ENCODE measurements at places on chromosomes 3 and 15.

GRCh38 chr15:41416128-41416741, 660 bp upstream of the RTF1 start:
- peak; percentile 7 for DNase-seq

DNA sequence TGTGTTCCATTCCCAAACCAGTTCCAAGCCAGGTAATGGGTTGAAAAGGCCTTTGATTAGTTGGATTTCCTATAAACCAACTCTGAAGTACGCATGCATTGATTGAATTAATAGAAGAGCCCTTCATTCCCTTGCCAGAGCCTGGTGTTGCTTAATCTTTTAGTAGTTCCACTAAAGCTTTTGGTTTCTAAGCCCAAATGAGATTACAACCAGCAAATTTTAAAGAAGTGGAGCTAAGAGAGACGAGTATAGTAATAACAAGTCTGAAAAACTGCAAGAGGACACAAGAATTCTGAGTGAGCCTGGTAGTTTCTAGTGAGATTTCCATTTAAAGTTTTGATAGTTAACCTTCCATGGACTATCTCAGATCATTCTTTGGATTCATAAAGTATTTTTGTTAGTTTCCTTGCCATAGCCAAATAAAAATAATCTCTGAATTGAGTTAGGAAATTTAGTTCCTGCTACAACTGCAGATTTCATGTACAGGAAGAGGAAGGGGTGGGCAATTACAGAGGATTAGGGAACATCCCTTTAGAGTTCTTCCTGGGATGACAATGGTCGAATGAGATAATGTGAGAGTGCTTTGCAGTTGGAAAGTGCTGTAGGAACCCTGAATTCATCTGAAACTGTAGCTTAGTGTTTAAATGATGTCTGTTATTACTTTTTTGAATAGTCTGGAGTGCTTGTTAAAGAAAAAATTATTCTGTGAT, 136.8 kb downstream of the FNDC3B start:
- no peak for DNase-seq

DNA sequence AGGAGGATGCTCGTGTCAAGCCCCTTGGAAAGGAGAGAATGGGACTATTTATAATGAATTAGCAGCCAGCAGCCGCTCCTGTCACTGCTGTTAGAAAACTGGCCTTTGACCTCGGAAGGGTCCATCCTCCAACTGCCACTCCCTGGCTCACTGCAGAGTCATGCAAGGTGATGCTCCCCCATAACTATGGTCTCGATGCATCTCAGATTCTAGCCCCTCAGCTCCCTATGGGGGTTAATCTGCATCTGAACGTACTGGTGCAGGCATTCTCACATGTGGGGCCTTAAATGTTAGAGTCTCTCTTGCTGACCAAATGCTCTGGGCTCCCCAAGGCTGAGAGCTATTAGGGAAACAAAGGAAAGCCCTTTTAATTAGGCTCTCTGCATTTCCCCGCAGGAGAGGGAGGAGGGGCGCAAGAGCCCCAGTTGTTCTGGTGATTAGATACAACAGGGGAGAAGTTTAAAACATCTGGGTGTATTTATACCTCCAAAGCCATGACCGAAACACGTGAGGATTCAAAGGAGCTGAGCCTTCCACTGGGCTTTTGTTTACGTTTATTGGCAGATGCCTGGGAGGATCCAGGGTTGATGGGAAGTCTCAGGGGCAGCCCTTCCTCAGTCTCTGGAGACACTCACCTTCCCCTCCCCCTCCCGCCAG, 182.5 kb downstream of the OPA1 start:
- no peak for DNase-seq

DNA sequence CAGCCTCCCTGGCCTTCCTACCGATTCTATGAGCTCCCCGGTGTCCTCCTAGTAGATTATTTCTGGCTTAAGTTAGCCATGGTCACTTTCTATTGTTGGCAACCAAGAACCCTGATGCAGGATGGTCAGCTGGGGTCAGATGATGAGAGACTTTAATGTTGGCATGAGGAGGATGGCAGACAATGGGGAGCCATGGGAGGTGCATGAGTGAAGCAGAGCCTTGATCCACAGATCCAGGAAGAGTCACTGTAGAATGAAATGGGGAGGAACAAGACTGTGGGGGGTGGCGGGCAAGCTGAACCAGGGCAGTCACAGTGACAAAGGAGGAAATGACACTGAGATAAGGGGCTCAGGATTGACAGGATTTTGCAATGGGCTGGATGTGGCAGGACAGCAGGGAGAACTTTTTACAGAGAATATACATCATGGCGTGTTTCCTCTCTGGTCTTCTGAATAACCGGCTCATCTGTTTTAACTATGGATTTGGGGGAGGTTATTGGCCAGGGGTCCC, 60.9 kb downstream of the RPLP1 start:
- DNase-seq: no peak

DNA sequence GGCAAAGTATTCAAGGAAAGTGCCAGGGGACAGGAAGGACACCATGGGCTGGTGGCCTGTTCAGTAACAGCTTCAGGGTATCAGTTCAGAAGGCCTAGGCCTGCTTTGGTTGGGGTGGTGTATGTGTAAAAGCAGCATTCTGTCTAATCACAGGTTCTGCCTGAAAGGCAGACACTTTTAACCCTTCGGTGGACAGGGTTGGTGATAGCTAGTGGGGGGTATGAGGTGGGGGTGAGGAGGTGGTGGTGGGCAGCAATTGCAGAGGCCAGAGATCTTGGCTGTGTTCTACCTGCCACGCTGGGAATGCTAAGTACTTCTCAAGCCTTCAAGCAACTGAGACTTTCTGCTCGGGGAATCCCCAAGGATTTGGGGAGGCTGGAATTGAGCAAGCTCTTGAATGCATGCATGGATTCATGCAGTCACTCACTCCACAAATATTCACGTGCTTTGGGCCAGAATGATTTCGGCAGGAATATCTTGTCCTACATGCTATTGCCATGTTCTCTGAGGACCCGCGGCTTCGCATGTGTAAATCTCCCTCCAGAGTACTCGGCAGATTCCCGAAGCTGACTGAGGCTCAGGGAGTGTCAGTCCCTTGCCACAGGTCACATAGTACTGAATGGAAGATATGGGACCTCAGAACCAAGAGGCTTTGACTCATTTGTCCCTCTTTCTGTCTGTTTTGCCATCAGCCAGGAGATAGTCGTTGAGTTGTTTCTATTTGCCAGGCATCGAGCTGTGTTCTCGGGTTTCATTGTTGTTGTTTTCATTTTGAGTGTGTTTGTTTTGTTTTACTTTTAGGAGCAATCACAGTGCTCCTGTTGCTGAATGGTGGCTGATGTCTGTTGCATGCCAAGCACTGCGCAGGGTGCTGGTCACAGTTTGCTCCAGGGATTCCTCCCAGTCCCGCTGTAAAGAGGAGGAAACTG, 65.5 kb downstream of the SMAD3 start:
- DNase-seq: no peak

DNA sequence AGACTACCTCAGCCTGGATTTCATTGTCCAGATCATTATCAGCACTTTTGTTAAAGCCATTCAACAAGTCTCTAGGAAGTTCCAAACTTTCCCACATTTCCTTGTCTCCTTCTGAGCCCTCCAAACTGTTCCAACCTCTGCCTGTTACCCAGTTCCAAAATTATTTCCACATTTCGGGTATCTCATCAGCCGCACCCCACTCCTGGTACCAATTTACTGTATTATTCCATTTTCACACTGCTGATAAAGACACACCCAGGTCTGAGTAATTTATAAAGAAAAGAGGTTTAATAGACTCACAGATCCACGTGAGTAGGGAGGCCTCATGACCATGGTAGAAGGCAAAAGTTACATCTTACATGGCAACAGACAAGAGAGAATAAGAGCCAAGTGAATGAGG, 1198.3 kb upstream of the ALCAM start:
- no peak for DNase-seq

DNA sequence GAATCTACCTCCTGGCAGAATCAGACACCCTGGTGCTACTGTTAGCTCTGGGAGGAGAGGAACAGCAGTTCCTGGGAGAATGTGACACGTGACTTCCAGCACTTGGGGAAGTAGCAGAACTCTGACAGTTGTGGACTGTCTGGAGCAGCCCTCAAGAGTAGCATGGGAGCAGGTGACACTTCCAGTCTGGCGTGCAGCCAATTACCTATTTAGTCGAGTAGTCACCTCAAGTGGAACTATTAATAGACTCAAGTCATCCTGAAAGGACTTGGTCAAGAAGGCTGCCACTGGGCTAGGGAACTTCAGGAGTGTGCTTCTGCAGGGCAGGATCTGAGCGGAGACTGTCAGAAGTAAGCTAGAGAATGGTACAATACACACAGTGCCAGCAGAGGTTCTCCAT, 62.3 kb downstream of the MTHFS start:
- DNase-seq: no peak

- DNase-seq: no peak
Measured at GRCh38 chr15:41994772-41995475, 22.6 kb upstream of the EHD4 start.

- DNase-seq: no peak
Measured at GRCh38 chr3:52649461-52650210, 36.1 kb downstream of the PBRM1 start.

DNA sequence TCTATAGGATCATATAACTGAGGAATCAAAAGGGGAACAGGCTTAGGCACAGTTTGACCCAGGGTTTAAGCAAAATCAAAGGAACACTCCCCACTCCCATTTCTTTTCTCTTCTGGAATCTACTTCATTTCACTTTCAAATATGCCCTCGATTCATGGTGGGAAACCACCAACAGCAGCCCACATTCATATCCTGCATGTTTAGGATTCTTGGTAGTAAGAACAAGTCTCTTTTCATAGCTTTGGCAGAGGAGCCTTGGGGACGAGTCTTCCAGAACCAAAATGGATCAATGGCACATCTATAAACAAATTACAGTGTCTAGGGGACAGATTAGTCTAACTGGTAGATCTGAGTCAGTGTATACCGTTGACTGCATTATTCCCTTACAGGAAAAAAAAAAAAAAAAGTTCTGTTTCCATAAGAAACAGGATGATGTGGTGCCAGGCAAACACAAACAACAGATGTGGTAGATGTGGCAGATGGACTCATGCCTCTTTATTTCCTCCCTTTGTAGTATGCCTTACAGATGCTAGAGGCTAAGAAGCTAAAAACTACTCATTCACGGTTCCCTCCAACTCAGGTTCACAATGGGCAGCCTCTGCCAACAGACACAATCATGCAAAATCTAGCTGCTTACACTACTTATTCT, 578.3 kb upstream of the ADAMTS9 start:
- no peak for DNase-seq

DNA sequence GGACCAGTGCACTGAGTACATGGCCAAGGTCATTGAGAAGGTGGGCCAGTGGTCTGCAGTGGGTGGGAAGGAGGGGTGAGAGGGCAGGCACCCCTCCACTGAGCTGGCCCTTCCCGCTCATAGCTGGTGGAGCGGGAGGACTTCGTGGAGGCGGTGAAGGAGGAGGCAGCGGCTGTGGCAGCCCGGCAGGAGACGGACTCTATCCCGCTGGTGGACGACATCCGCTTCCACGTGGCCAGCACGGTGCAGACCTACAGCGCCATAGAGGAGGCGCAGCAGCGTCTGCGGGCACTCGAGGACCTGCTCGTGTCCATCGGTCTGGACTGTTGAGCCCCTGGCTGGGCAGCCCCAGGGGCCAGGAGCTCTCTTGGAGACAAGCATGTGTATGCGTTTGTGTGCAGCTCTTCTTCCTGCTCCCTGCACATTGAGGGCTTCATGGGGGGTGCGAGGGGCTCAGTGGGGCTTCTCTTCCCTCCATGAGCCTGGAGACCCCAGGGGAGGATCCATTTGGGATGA, 7.5 kb downstream of the ABTB1 start:
- no peak for DNase-seq

DNA sequence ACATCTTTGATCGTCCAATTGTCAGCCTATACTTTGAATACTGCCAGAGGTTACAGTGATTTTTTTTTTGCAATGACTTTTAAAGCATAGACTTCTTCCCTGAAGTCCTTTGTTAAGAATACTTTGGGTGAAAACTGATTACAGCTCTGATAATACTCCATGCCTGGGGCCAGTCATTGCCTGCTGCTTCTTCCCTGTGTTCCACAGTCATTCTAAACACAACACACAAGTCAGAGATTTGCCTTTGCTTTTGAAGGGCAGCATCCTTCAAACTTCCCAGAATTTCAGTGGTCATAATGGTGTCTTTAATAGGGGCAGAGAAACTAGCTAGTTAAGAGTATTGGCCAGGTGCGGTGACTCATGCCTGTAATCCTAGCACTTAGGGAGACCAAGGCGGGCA, 153.7 kb upstream of the PLAAT1 start:
- DNase-seq: no peak

GRCh38 chr3:113695431-113695785, 1.0 kb downstream of the USF3 start:
- no peak for DNase-seq

- DNase-seq: no peak
Measured at GRCh38 chr3:60080648-60081047, 1030.8 kb upstream of the CFAP20DC start.

GRCh38 chr15:96340598-96341512, 10.4 kb downstream of the NR2F2 start:
- DNase-seq: no peak

DNA sequence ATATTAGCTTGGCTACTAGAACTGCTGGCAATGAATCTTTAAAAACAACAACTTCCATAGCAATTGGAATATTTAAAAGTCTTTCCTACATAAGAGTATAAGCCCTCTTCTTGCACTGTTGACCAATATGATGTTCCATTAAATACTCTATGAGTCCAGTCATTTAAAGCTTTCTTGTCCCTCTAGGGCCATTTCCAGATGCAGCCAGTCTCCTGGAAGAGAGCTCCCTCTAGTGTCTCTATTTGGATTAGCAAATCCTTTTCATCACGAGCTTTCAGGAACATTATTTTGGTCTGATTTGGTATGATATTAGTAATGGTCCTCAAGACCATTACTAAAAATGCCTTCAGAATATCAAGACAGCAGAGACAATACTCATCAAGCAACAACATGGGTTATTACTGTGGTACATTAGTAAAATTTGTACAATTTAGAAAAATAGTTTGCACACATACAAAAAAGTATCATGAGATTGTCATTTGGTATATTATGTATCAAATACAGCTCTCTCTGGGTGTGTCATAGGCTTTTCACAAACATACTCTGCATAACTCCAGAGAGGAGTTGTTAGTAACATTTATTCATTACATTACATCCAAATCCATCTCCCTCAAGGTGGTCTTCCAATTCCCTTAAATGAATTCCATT, 101.3 kb downstream of the DPH6 start:
- DNase-seq: no peak

- DNase-seq: no peak
Measured at GRCh38 chr15:58434334-58434875, 2.6 kb downstream of the LIPC start.
